Stimulated activated CD4-positive, alpha-beta T cell treated with anti-CD3 and anti-CD28 coated beads, Interleukin-2, amount 100 ng/mL, for 4 hours (primary cell): ENCODE measurements at places on chromosomes 1 and 21.

- no peak for DNase-seq
These were observed 11.9 kb downstream of the SLC41A1 start for GRCh38 chr1:205800981-205801703.

DNA sequence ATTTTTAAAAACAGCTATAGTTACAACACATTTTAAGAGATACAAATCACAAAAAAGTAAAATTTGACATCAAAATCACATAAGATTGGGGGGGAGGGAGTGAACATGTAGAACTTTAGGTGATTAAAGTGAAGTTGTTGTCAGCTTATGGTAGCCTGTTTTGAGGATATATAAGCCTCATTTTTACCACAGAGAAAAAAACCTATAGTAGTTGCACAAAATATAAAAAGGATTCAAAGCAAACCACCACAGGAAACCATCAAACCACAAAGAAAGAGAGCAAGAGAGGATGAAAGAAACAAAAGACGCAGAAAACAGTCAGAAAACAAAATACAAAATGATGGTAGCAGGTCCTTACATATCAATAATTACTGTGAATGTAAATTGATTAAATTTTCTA is 291.9 kb upstream of the DEPDC1 start:
- DNase-seq: no peak

- DNase-seq: no peak
These were observed 358.8 kb upstream of the B3GALT2 start for GRCh38 chr1:193545171-193545570.

DNA sequence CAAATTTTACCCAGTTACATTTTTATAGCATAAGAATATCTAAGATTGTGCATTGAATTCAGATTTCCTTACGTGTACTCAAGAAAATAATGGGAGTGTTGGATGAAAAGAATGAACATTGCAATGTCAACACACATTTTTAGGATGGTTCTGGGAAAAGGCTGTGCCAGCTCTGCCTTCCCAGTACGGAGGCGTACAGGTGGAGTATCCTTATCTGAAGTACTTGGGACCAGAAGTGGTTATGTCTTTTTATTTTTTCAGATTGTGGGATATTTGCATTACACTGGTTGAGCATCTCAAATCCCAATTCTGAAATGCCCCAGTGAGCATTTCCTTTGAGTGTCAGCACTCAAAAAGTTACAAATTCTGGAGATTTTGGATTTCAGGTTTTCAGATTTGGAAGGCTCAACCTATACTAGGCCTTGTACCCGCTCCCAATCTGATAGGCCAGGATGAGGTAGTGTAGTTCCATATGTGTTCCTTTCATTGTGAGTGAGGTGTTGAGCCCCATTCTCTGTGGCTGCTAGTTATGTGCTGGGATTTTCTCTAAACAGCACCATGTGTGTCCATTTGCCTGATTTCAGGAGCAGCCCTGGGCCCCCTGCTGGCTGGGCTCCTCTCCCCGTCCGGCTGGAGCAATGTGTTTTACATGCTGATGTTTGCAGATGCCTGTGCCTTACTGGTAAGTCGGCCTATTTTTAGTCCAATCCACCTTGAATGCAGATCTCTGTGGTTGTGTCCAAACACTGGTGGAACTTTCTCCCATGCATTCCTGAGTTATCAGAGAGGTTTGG is 60.8 kb downstream of the SLC37A1 start:
- DNase-seq: no peak

DNA sequence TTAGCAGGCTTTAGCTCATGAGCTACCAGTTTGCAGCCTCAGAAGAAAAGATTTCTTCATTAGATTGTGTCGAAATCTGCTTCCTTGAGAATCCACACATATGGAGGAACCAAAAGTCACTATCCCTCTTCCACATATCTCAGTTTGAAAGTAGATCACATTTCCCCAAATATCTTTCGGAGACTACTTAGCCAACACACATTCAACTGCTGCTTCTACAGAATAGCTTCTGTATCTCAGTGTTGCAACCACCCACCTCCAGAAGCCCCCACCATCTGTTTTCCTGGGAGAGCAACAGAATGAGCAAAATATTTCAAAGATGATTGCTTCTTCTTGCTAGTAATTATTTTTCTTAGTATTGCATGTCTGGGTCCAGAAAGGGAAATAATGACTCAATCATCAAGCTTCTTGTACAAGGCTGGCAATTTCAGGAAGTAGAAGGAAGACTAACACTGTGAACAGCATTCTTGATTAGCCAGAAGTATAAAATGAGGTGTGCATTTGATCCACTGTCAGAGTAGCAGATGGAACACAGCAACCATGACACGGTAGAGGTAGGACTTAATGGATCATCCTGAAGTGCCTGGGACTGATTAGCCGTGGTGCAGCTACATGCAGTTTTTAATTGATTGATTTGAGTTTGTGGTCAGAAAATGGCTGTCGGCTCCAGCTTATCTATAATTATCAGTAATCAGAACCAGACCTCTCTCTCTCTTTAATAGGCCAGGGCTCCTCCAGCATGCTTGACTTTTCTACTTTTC is 24.9 kb downstream of the ZC3H11B start:
- no peak for DNase-seq

- no peak for DNase-seq
These were observed 32.0 kb upstream of the EPHA8 start for GRCh38 chr1:22531251-22531650.

DNA sequence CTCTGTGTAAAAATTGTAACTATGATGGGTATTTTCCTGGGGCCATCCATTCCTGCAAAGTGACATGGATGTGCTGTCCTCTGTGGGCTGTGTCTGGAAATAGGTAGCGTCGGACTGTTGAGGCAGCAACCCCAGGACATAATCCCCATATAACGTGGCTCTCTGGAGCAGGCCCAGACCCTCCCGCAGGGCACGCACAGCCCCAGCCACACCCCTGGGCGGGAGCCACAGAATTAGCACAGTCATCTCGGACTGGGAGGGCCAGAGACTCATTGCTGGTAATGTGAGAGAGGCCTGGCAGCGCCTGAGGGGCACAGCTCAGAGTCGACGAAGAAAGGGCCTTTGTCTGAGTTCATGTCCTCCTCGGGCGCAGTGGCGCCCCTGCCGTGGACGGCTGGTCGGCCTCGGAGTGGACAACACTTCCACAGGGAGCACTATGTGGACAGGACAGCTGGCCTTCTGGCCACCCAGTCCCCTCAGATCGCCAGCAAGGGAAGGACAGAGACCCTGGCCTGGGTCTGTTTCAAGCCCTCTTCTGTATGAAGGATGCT is 20.1 kb downstream of the SIM2 start:
- no peak for DNase-seq
